Breast epithelium (tissue), 4 donors: ENCODE measurements at places on chromosomes 2 and 18. TPM values are rescaled to one million over a fixed set of nuclear protein-coding genes. Genes with fewer than 3 reads are reported as not detected.

- no peak for DNase-seq
These were observed 48.8 kb downstream of the EIF5B start for GRCh38 chr2:99386011-99386410.

The ACSL3 gene
- total RNA-seq: 50.9 TPM

GRCh38 chr18:79573921-79574491 is 105.6 kb upstream of the CTDP1 start:
- peak; percentile 10 for DNase-seq

- no peak for DNase-seq
These were observed 26.7 kb downstream of the TANC1 start for GRCh38 chr2:158994920-158995676.

DNA sequence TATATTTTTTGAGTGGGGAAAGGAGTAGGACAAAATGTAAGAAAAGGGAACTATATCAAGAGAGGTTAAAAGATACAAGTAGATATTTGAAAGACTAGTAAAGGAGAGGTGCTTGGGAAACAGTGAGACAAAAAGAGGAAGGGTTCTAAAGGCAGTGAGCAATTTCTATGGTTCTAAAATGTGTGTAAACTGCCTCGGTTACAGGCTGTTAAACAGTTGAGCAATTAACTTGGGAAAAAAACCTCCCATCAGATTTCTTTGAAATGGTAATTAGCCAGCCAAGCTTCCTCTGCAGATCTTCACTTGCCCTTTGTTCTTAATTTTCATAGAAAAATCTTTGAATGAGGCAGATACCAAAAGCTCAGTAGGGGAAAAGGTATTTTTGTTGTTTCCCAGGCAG is 238.7 kb upstream of the KCNH7 start:
- no peak for DNase-seq

- no peak for DNase-seq
These were observed 353.2 kb upstream of the CWC22 start for GRCh38 chr2:180360283-180360618.

The CSRNP3 gene
- total RNA-seq: 2.0 TPM

DNA sequence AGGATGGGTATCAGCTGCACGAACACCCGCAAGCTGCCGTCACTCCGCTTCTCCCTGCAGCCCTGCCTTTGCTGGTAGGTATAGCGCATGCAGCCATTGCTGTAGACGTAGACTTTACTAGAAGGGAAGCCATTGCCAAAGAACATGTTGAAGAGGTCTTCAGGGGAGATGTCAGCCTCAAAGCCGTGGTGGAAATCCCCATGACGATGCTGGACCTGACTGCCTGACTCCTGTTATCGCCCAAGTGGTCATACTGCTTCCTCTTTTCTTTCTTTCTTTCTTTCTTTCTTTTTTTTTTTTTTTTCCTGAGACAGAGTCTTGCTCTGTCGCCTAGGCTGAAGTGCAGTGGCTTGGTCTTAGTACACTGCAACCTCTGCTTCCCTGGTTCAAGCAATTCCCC is 68.7 kb upstream of the SPRED2 start:
- no peak for DNase-seq

The CPLX4 gene
- not detected for total RNA-seq

GRCh38 chr2:25286025-25286400 is 55.7 kb downstream of the DNMT3A start:
- DNase-seq: no peak

- DNase-seq: no peak
These were observed 89.3 kb downstream of the CSRNP3 start for GRCh38 chr2:165558832-165559231.

DNA sequence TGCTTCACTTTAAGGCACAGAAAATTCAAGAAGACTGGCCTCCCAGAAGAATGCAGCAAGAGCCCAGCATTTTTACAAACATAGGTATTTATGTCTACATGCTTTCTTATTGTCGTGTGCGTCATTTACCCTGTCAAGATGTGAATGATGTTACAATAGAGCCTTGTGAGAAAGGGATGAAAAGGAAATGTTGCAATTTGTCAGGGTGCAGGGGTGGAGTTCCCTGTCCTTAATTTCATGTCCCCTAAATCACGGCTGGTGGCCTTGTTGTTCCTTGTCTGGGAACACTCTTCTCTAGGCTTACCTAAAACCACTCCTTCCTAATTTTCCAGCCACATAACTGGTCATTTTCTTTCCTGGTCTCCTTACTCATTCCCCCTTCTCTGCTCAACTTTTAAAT is 194.2 kb downstream of the TXNL1 start:
- no peak for DNase-seq

- DNase-seq: no peak
These were observed 215.2 kb upstream of the ATP5MC3 start for GRCh38 chr2:175396696-175397095.

The ST6GAL2 gene
- total RNA-seq: not detected
